Bronchus fibroblast of lung (primary cell): ENCODE measurements at places on chromosomes 16 and 17. TPM values are rescaled to one million over a fixed set of nuclear protein-coding genes. Genes with fewer than 3 reads are reported as not detected.

Gene ADAM11
- 0.45 and 0.50 TPM in 2 replicates for total RNA-seq

Gene TOM1L1
- 12.3 and 19.5 TPM in 2 replicates for total RNA-seq

Gene CDH3
- under 0.01 and 0.17 TPM in 2 replicates for total RNA-seq

Gene ASPHD1
- 2.9 and 4.8 TPM in 2 replicates for total RNA-seq

Gene SLC2A4
- 0.15 and 1.0 TPM in 2 replicates for total RNA-seq

Gene SEZ6L2
- total RNA-seq, result 1.7 and 3.4 TPM in 2 replicates

Gene TNFRSF13B
- total RNA-seq, result not detected in 2 replicates

Gene ST6GALNAC2
- 0.67 and 1.8 TPM in 2 replicates for total RNA-seq

Gene SAP30BP
- 43.9 and 62.7 TPM in 2 replicates for total RNA-seq

Gene MYH8
- not detected in 2 replicates for total RNA-seq

Gene LGALS9B
- not detected in 2 replicates for total RNA-seq
